ENCODE measurements at places on chromosomes 16 and 17. TPM values are rescaled to one million over a fixed set of nuclear protein-coding genes. Genes with fewer than 3 reads are reported as not detected.

The TMEM238L gene
- total RNA-seq: not detected

The ALOX15B gene
- total RNA-seq: not detected

The C17orf67 gene
- 5.6 TPM for total RNA-seq

The CRYM gene
- total RNA-seq: not detected

The HCRT gene
- total RNA-seq: not detected

Data from endothelial cell of umbilical vein (primary cell).